ENCODE measurements at places on chromosomes 4 and X.

- no peak for DNase-seq
Measured at GRCh38 chrX:97315939-97316338, 432.2 kb downstream of the RPA4 start.

GRCh38 chr4:667545-667925, 6.5 kb downstream of the ATP5ME start:
- no peak for DNase-seq

DNA sequence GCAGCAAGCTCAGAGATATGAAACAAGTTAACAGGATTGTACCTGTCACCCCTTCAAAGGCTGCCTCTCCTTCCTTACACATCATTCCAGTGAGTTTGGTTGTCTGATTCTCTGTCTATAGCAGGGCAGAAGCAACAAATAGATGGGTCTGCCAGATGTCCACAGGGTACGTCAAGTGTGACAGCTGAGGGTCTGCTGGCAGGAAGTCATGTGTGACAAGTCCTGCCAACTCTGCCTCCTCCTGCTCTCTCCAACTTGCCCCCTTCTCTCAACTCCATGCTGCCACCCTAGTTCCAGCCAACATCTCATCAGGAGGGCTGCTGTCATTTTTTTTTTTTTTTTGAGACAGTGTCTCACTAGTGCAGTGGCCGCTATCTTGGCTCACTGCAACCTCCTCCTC, 109.2 kb downstream of the NSUN7 start:
- DNase-seq = no peak

DNA sequence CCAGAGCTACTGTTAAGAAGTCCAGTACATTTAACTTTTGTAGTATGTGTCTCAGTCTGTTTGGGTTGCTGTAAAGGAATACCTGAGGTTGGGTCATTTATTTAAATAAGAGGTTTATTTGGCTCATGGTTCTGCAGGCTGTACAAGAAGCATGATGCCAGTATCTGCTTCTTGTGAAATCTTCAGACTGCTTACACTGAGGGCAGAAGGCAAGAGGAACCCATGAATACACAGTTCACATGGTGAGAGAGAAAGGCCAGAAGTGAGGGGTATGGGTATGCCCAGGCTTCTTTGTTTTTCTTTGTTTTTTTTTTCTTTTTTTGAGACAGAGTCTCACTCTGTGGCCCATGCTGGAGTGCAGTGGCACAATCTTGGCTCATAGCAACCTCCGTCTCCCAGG, 6.0 kb upstream of the CISD2 start:
- DNase-seq = no peak

GRCh38 chrX:12672367-12673106, 118.7 kb upstream of the PRPS2 start:
- no peak for DNase-seq

GRCh38 chr4:159027535-159027934, 75.3 kb upstream of the RAPGEF2 start:
- DNase-seq = no peak

- DNase-seq = no peak
Measured at GRCh38 chr4:48297256-48297846, 27.7 kb upstream of the TEC start.

GRCh38 chr4:7375427-7375826, 59.3 kb downstream of the PSAPL1 start:
- DNase-seq = no peak
